Endothelial cell of umbilical vein (primary cell): ENCODE measurements at places on chromosomes 6 and 20. TPM values are rescaled to one million over a fixed set of nuclear protein-coding genes. Genes with fewer than 3 reads are reported as not detected.

Gene MACROD2
- 0.11 and 0.46 TPM in 2 replicates for polyA plus RNA-seq

Gene OVOL2
- polyA plus RNA-seq, result not detected in 2 replicates

Gene TSHZ2
- not detected in 2 replicates for polyA plus RNA-seq

Gene EFCAB8
- 0.01 and 0.08 TPM in 2 replicates for polyA plus RNA-seq

Gene DACT2
- not detected in 2 replicates for polyA plus RNA-seq

Gene SLC35B2
- polyA plus RNA-seq, result 112 and 148 TPM in 2 replicates

Gene TFEB
- polyA plus RNA-seq, result 6.6 and 8.4 TPM in 2 replicates

Gene TFAP2D
- not detected in 2 replicates for polyA plus RNA-seq

Gene SLC12A5
- 1.8 and 2.3 TPM in 2 replicates for polyA plus RNA-seq

Gene PROCR
- 376 and 414 TPM in 2 replicates for polyA plus RNA-seq

Gene PRSS35
- not detected in 2 replicates for polyA plus RNA-seq

Gene MPIG6B
- not detected in 2 replicates for polyA plus RNA-seq

Gene UBE2J1
- polyA plus RNA-seq, result 36.3 and 44.4 TPM in 2 replicates
